ENCODE measurements at places on chromosomes 3 and 15.

GRCh38 chr15:68822818-68823217, 2.1 kb upstream of the ANP32A start:
- DNase-seq = no peak

DNA sequence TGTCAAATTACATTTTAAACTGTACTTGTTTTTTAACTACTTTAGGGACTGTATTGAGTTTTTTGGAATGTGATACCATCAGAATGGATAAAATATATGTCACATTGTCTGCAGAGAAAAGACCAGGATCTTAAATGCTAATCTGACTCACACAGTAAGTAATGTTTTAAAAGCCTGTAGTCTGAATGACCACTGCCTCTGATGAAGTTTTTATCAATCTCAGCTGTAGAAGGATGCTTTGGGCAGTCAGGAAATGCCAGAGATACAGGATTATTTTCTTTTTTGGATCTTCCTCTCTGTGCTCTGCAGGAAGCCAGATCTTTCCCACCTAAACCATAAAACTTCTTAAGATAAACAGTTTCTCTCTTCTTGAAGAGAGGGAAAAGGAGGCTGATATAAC, 73.1 kb upstream of the PRTG start:
- no peak for DNase-seq

- no peak for DNase-seq
Measured at GRCh38 chr3:194522579-194523046, 35.8 kb upstream of the ATP13A3 start.

GRCh38 chr15:24756101-24756500, 80.5 kb downstream of the NPAP1 start:
- DNase-seq = no peak

DNA sequence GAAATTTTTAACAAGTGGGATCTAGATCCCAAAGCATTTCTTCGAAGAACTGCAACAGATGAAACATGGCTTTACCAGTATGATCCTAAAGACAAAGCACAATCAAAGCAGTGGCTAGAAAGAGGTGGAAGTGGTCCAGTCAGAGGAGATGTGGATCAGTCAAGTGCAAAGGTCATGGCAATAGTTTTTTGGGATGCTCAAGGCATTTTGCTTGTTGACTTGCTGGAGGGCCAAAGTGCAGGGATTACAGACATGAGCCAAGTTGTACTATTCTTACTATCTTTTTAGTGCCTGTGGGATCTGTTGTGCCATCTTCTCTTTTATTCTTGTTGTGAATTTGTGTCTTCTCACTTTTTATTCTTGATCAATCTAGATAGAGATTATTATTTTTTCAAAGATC, 82.0 kb downstream of the REC114 start:
- no peak for DNase-seq

DNA sequence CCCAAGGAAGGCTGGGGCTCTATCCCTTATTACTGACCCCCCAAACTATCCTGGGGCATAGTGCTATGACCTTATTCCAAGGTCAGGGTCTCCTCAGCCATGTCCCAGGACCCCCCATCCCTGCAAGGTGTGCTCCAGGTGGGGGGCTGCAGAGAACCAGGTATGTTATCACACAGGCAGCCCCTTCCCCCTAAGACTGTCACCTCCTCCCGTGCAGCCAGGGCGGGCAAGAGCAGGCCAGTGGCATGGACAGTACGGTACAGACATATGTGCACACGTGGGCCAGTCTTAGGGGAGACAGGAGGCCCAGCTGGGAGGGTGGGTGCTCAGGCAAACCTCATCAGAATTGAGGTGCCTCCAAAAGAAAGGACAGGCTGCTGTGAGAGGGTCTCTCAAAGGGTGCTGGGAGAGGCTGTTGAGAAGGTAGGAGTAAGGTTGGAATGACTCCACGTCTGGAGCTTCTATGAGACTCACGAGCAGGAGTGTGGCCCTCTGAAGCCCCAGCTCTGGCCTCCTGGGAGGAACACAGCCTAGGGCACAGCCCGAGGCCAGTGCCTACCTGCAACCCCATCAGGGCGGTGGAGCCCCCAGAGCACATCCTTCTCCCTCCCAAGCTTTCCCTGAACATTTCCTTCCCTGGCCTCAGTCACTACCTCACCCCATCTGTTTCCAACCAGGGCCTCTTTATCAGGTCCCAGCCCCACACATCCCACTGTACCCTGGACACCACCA, 1.7 kb upstream of the COL7A1 start:
- DNase-seq = no peak

DNA sequence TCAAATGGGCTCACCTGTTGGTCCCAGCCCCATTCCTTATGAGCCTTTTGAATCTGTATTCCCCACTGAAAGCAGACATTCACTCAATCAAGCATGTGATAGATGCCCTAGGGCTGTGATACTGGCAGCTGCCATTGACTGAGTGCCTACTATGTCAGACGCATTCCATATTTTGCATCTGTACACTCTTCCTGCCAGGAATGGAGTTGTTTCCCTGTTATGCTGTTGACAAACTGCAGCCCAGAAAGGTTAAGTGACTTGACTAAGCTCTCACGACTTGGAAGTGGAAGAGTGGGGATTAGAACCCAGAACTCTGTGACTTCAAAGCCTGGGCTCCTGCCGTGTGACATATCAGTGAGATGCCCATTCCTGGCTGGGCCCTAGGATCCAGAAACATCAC, 211.4 kb downstream of the RPLP1 start:
- no peak for DNase-seq
